T-helper 9 cell (primary cell): ENCODE measurements at places on chromosomes 6 and 20.

DNA sequence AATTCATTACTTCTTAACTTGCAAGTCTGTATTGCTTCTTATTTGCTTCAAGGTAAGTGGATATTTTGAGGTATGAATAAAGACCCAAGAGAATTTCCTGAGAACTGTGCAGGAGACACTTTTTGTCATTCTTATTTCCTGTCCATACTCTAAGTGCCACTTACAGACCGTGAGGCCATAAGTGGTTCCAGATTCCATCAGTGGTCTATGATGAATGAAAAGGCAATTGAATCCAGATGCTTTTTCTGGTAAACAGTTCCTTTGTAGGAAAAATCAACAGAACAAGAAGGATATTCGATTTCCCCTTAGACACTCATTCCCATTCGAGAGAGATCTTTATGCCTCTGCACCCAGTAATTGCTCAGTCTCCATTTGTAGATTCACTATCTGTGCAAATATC lies 58.3 kb upstream of the PDE10A start:
- DNase-seq: no peak

DNA sequence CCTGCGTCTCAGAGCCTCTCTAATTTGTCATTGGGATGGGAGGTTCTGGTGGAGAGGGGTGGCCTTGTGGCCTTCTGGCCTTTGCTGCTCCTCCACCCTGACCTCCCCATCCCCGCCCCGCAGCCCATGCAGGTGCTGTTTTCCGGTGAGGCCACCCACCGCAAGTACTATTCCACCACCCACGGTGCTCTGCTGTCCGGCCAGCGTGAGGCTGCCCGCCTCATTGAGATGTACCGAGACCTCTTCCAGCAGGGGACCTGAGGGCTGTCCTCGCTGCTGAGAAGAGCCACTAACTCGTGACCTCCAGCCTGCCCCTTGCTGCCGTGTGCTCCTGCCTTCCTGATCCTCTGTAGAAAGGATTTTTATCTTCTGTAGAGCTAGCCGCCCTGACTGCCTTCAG lies 171.8 kb upstream of the RNF24 start:
- DNase-seq: no peak

DNA sequence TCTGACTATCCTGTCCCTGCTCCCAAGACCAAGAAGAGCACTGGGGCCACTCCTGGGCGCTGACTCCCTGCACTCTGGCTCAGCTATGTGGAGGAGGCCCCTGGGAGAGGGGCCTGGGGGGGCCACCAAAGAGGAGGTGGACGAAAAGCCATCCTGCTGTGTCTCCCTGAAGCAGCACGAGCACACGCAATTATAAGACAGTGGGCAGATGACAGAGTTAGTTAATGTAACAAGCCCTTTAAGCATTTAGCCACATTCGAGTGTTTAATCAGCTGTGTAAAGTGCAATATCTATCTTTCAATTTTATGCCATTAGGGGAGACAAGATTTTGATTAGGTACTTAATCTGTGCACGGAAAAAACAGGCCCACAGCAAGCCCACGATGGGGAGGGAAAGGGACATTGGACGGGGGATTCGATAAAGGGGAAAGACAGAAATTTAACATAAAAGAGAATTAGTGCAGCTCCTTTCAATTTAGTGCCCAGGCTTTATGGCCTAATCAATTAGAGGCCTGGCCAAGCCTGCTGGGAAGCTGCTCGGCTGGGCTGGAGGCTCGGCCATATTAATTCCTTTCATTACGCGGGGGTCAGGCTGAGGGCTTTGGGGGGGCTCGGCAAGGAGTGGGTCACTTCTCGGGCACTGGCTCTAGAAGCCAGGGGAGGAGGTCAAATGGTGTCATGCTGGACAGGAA lies 286.2 kb downstream of the DHX35 start:
- no peak for DNase-seq

DNA sequence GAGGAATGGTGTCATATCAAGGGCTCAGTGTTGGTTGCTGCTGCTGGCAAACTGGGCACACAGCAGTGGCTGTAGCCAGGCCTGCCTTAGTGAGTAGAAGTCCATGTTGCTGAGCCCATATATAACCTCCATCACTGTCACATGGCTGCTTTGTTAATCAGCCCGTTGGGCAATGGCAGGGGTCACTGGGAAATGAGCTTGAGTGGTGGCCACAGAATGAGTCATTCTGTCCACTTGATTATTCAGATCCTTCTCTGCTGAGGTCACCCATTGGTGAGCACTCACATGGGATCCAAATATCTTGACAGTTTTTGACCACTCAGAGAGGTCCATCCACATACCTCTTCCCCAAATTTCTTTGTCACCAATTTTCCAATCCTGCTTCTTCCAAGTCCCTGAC lies 898.9 kb upstream of the EYS start:
- no peak for DNase-seq

GRCh38 chr20:13221673-13222318 lies 722 bp downstream of the ISM1 start:
- peak; percentile 55 for DNase-seq

GRCh38 chr6:35215665-35216411 lies 2.1 kb downstream of the SCUBE3 start:
- no peak for DNase-seq

DNA sequence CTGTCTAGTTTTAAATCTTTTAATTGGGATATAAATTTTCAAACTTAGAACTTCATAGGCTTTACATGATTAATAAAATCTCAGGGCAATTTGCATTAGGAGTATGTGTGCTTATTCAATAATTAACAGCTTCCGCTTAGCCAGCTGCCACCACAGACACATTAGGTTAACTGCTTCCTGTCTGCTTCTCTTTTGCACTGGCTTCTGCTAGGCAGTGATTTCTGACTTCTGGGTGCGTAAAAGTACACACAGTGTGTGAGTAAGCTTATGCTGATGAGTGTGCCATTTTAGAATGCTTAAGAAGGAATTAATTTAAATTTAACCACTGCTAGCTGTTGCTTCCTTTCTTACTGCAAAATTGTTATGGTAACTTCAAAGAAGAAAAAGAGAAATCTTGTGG lies 73.9 kb downstream of the F13A1 start:
- no peak for DNase-seq

GRCh38 chr6:159541296-159541695 lies 151.7 kb downstream of the SOD2 start:
- no peak for DNase-seq

DNA sequence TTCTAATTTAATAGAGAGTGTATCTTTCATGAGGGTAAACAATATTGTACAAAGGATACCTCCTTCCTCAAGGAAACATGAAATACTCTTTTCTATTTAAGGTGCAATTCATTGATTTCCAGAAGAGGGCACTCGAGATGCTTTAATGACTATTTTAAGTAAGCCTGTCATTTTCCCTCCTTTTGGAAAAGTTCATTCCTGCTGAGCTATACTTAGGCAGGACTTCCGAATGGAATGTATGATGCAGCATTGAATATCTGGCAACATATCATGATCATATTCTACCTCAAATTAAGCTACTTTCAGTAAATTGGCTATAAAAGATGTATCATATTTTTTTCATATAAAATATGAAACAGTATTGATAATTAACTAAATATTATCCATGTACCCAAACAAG lies 5.0 kb downstream of the DST start:
- DNase-seq: no peak
